ENCODE measurements at places on chromosomes 5 and 9. TPM values are rescaled to one million over a fixed set of nuclear protein-coding genes. Genes with fewer than 3 reads are reported as not detected.

C1QTNF2 gene
- not detected for total RNA-seq

F2RL1 gene
- 72.9 TPM for total RNA-seq

PLEKHG4B gene
- total RNA-seq: 4.3 TPM

GRCh38 chr9:33880211-33881089 lies 63.5 kb downstream of the UBE2R2 start:
- DNase-seq: no peak

- no peak for DNase-seq
These were observed 41.3 kb downstream of the GARNL3 start for GRCh38 chr9:127305838-127306226.

DNA sequence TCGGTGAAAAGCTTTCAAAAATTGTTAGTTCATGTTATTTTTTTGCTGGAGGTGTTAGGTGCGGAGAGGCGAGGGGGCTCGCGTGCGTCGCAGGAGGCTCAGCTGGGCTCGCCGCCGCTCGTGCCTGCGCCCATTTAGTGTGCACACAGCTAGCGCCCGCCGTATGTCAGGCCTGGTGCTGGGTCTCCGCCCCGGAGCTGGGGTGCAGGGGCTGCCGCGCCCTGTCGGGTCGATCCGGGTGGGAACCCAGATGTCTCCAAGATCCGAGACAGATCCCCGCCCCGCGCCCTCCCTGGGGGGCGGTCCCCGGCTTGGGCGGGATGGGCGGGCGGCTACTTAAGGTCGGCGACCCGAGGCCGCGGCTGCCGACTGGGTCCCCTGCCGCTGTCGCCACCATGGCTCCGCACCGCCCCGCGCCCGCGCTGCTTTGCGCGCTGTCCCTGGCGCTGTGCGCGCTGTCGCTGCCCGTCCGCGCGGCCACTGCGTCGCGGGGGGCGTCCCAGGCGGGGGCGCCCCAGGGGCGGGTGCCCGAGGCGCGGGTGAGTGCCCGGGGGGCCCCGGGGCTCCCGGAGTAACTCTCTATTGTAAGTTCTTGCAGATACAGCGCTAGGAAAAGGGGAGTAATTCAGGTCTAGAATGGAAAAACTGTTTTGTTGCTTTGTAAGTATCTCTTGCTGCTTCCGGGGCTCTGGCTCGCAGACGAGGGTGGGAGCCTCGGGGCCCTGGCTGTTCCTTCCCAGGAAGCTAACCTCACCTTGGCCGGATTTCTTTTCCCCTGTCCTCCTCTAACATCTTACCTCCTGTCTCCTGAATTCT lies 31.7 kb downstream of the GSN start:
- DNase-seq: peak; percentile 57

DNA sequence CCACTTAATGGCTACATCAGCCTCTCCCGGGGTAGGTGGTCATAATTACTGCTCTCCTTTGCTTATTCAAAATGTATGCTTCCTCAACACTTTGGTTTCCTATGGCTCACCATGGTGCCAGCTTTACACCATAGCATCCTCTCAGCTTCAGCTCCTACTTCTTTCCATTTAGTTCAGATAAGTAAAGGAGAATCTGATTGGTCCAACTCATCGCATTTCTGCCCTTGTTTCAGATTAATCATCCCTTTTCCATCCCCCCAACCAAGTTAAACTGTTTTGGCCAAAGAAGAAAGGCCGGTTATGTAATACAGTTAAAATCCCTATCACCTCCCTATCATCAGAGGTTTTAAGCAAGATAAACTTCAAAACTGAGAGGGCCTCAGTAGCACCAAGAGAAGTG lies 130.5 kb downstream of the CETN3 start:
- DNase-seq: no peak

DNA sequence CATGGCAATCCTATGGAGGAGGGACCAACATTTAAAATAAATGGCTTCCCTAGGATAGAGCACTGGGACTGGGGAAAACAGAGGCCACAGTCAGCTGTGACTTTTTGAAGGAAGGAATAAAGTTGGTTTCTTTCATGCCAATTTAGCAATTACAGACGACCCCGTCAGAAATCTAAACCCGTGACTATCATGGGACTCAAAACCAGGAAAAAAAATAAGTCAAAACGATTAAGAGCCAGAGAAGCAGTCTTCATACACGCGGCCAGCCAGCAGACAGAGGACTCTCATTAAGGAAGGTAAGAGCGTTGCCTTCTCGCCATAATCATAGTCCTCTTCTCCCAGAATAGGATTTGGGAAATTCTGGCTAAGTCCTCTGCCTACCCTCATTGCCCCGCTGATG lies at the start of gene MLANA:
TSS of gene MLANA (plus strand) at position 249 of the 400 bp plus-strand sequence. CDS start 1,586 bp downstream, outside the sequence.
- no peak for DNase-seq

GRCh38 chr5:64773533-64773932 lies 4.8 kb downstream of the CWC27 start:
- no peak for DNase-seq

GRCh38 chr9:7770111-7770510 lies 29.5 kb downstream of the DMAC1 start:
- DNase-seq: no peak

GRCh38 chr5:61274511-61274911 lies 57.5 kb upstream of the ZSWIM6 start:
- DNase-seq: no peak

Data from stomach (tissue), 19 donors.